ENCODE measurements at places on chromosomes 1 and 21.

GRCh38 chr1:176789571-176790090, 326.7 kb downstream of the PAPPA2 start:
- DNase-seq: no peak

- peak; percentile 21 for DNase-seq
These were observed 500.4 kb downstream of the PTPRU start for GRCh38 chr1:29736582-29737188.

DNA sequence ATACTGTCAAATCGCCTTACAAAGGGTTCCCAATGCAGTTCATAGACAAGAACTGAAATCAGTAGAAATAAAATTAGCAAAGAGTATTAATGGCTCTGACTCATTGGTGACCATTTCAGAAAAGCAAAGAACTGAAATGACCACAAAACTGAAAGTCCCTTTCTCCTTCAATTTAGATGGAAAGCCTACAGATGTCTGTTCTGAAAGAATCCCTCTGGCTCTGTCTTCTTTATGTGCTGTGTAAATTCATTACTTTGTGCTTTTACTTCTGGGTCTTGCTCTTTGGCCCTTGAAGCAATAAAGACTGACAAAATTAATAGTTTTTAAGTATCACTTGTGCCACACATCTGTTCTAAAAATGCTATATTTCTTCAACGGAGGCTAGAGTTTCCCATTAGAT, 62.7 kb upstream of the GPR89A start:
- no peak for DNase-seq

- DNase-seq: no peak
These were observed 31.0 kb downstream of the DDX20 start for GRCh38 chr1:111786669-111787207.

- DNase-seq: peak; percentile 68
These were observed 64.0 kb downstream of the ADARB1 start for GRCh38 chr21:45138199-45139002.

DNA sequence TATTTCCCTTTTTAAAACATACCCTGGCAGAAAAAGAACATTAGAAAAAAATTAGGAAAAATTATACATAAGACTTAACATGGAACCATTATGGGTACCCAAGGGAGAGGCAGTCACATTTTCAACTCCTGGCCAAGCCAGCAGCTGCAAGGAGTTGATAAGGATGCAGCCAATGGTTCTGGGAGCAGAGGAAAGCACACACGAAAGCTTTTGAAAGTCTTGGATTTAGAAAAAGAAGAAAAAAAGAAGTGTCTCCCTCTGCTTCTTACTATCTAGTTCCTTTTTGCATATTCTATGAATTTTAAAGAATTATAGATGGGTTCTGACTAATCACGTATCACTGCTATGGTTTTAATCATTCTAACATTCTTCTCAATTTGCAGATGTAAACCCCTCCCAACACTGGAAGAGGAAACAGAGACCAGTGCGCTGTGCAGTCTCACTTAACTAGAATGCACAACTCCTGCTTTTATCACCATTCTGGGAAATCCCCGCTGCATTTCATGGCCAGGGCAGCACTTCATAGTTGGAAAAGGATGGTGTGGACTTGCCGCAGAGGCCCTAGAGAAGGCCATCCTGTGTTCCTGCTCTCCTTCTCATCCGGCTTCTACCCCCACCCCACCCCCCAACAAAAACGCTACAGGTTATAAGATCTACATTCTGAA, 2.7 kb upstream of the CD58 start:
- DNase-seq: no peak

GRCh38 chr1:181152892-181153633, 64.6 kb downstream of the IER5 start:
- DNase-seq: no peak

DNA sequence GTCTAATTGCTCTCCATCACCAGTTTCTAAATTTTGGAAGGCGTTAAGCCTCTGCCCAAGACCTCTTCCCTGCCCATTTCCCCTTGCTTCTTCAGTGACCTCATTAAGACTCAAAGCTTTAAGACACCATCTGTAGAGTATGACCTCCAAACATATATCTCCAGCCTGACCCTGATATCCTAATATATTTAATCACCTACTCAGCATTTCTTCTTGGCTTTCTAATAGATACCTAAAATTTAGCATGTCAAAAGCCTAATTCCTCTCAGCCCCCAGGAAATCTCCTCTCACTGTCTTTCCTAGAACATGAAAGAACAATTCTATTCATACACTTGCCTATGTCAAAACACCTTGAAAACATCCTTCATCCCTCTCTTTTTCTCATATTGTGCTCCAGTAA, 235.5 kb upstream of the HOOK1 start:
- no peak for DNase-seq

GRCh38 chr1:203668401-203668800, 41.8 kb downstream of the ATP2B4 start:
- no peak for DNase-seq

- DNase-seq: no peak
These were observed 1.7 kb downstream of the ODF2L start for GRCh38 chr1:86394416-86394815.

GRCh38 chr1:165666152-165666825, 32.1 kb downstream of the ALDH9A1 start:
- no peak for DNase-seq

GRCh38 chr1:50615036-50615750, 191.9 kb upstream of the DMRTA2 start:
- no peak for DNase-seq

- no peak for DNase-seq
These were observed 37.6 kb upstream of the GNPAT start for GRCh38 chr1:231203259-231204057.

GRCh38 chr1:66980745-66981367, 56.1 kb downstream of the MIER1 start:
- DNase-seq: peak; percentile 84

GRCh38 chr1:210457568-210457967, 128.9 kb downstream of the HHAT start:
- no peak for DNase-seq

DNA sequence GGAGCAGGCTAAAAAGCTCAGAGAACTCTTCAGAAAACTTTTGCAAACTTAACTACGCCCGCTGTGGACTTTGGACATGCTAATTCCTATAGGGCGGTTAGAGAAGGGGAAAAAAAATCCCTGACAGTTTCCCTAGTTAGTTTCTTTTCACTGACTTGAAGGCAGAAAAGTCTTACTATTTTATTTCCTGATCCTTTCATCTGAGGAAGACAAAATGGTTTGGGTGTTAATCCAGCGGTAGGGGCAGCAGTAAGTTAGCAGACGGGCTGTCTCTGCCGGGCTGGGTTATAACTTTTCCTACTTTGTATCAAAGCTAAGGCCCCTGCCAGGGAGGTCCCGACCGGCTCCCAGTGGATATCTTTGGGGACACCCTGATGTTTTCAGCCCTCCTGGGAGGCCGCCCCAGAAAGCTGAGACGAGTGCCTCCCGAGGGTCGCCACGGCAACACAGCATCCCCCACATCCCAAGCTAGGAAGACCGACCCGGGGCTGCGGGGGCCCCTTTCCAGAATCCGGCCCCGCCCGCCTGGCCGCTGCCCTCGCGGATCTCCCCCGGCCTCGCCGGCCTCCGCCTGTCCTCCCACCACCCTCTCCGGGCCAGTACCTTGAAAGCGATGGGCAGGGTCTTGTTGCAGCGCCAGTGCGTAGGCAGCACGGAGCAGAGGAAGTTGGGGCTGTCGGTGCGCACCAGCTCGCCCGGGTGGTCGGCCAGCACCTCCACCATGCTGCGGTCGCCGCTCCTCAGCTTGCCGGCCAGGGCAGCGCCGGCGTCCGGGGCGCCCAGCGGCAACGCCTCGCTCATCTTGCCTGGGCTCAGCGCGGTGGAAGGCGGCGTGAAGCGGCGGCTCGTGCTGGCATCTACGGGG, 162.6 kb downstream of the RUNX1 start:
- DNase-seq: peak; percentile 48
